NCI-H526 (cell line): ENCODE measurements at places on chromosomes 16 and 17.

- DNase-seq = no peak
These were observed 21.3 kb upstream of the RGS9 start for GRCh38 chr17:65115839-65116238.

DNA sequence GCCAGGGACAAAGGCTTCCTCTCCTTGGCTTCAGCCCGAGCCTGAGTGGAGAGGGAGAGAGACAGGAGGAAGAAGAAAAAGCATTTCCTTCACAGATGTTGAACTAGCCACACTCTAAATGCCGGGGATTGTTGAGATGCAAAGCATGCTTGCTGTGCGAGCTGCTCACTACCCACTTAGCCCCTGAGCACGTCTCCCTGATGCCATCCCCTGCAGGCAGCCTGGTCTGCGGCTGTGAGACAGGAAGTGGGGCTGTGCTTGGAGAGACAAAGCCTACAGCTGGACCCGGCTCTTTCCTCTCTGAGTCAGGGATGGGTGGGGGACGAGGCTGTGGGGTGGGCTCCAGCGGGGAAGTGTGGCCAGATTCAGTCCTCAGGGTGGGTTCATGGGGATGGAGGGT, 13.7 kb downstream of the WNT9B start:
- DNase-seq = peak; percentile 23

DNA sequence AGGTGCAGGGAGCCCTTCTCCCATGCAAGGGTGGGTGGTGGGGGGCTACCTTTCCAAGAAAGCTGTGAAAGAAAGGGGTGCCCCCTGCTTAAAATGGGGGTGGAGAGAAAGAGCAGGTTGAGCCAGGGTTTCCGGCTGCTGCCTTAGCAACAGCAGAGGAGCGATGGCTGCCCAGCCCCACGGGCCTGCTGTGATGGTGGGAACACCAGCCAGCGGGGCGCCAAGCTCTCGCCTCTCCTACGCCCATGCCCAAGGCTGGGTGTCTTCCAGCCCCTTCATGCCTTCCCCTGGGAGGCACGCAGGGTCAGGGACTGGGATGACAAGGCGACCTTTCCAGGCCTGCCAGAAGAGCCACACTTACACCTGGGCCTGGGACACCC, 3.0 kb downstream of the FMNL1 start:
- no peak for DNase-seq

DNA sequence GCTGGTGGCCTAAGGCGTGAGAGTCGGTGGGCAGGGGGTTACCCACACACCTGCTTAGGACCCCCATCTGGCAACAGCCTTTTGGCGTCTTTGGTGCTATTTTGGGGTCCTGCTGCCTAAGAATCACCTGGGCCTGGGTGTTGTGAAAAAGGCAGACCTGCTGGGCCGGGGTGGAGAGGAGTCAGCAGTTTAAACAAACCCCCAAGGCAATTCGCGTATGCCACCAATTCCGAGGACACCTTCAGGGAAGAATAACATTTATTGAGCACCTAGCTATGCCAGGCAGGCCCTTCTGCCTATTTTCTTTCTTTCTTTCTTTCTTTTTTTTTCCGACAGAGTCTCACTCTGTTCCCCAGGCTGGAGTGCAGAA, 53.9 kb upstream of the TOB1 start:
- no peak for DNase-seq

- no peak for DNase-seq
These were observed 11.5 kb upstream of the P2RX1 start for GRCh38 chr17:3927628-3928340.

DNA sequence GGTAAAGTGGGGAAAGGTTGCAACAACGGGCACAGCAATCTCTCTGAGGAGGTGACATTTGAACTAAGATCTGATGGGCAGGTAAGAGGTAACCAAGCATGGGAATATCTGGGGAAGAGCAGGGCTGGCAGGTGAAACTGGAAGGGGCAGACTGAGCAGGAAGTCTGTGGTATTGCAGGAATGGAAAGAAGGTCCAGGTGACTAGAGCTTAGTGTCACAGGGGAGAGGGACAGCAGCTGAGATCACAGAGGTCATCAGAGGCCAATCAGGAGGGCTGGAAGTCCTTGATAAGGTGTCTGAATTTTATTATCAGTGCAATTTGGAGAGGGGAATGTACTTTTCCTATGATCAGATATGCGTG, 73.3 kb upstream of the DHX40 start:
- no peak for DNase-seq

- no peak for DNase-seq
These were observed 25.3 kb upstream of the SEC14L1 start for GRCh38 chr17:77115510-77115909.

- no peak for DNase-seq
These were observed 186.2 kb downstream of the RBFOX3 start for GRCh38 chr17:79424471-79425185.

DNA sequence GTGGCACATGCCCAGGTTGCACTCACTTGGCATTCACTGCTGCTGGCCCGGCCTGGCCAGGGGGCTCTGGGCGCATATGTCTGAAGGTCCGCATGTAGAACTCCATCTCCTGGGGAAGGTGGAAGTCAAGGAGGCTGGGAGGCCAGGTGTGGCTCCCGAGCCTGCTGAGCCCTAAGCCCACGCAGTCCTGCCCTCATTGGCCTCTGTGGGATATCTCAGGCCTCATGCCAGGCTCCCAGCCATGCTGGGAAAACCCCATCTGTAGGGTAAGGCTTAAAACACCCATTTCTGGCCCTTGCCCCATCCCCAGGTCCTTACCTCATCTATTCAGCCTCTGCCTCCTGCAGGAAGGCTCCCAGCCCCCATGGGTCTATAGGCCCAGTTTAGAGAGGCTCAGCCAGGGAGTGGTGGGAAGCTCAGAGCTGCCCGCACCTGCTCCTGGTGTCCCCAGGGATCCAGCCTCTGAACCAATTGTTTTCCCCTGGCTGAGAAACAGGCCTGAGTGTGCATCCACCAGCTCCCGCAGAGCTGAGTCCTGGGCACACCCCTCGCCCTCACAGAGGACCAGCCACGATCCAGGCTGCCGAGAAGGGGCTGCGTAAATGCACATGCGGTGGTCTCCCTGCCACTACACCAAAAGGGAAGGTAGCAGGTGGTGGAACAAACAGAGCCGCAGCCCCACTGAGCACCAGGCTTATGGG, 2.3 kb upstream of the TPPP3 start:
- DNase-seq = peak; percentile 93
